ENCODE measurements at places on chromosomes 4 and X.

GRCh38 chrX:24874604-24875247 lies 141.0 kb downstream of the ARX start:
- no peak for DNase-seq

- no peak for DNase-seq
Observed at GRCh38 chr4:74056114-74056857, 17.8 kb upstream of the CXCL3 start.

DNA sequence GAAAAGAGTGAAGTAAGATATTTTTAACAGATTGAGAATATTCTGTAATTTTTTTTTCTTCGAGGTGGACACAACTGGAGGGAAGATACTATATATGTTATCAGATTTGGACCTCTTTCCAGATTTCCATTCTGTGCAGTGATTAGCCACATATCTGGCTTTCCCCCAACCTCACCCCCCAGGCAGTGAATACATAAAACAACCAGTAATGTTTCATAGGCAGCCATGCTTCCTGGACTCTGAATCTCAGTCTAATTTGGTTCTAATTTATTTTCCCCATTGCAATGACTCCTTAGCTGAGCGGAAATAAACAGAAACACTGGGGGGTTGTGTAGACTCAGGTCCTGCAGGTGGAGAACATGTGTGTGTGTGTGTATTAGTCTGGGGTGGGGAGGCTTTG lies 226.5 kb downstream of the FBXW7 start:
- DNase-seq = no peak

- peak; percentile 43 for DNase-seq
Observed at GRCh38 chr4:121690001-121690400, 6.8 kb downstream of the ANXA5 start.

DNA sequence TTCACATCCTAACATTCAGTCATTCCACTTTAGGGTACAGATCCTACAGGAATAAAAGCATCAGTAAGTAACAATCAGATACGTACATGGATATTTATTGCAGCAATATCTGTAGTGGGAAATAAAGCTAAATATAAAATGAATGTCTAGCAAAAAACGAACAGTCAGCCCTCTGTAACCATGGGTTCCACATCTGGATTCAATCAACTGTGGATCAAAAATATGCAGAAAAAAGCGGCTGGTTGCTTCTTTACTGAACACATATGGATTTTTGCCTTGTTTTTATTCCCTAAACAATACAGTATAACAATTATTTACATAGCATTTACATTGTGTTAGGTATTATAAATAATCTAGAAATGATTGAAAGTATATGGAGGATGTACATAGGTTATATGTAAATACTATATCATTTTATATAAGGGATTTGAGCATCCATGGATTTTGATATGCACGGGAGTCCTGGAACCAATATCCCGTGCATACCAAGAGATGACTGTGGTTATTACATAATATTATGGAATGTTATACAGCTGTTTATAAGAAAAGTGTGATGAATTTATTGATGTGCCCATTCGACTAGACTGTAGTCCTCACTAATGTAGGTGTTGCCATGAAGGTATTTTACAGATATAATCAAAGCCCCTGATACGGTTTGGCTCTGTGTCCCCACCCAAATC lies 132.8 kb downstream of the ARHGEF9 start:
- no peak for DNase-seq

DNA sequence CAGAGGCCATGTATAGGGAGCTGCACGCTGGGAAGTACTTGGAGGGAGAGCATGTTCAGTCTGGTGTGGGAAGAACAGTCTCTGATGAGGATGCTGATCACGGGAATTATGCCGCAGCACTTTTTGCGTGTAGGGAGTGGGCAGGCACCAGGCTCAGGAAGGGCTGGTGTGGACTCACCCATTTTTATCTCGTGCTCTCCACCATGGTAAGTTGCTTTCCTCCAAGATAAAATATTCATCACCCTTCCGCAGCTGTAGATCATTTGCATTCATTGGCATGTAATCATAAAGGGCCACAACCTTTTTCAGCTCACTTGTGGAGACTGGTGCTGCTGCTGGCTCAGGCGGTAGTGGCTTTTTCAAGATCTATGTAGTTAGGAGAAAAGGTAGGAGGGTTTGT lies 11.8 kb upstream of the TIMM8A start:
- DNase-seq = no peak

DNA sequence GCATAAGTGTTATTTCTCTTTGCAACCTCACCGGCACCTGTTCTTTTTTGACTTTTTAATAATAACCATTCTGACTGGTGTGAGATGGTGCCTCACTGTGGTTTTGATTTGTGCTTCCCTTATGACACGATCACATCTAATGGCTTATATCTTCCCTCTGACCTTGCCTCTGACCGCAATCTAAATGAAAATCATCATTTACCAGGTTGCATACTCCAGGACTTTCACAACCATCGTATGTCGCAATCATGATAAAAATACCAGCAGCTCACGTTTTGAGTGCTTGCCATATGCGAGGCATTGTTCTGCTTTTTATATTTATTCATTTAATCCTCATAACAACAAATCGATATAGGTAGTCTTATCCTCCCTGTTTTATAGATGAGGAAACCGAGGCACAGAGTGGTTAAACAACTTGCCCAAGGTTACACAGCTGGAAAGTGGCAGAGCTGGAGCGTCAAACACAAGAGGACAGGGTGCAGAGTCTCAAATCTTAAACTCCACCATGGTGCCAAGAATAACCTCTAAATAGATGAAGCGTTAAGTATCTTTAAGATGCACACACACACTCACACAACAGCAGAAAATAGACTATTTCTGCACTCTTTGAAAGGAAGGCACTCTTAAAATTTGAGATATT lies 102.2 kb downstream of the SEL1L3 start:
- DNase-seq = no peak

All from endothelial cell of umbilical vein (primary cell).